ENCODE measurements at places on chromosomes 16 and 17. TPM values are rescaled to one million over a fixed set of nuclear protein-coding genes. Genes with fewer than 3 reads are reported as not detected.

Gene MYH8
- total RNA-seq, result not detected

Gene CTRB2
- total RNA-seq, result not detected

Gene CCL4
- not detected for total RNA-seq

Gene SLC47A2
- total RNA-seq, result 0.05 TPM

Gene TVP23A
- 0.11 TPM for total RNA-seq
